ENCODE measurements at places on chromosomes 5 and 9. TPM values are rescaled to one million over a fixed set of nuclear protein-coding genes. Genes with fewer than 3 reads are reported as not detected.

Gene C5orf52
- polyA plus RNA-seq, result not detected

Gene FYB1
- 4.7 TPM for polyA plus RNA-seq

Gene PCDHGC4
- polyA plus RNA-seq, result 4.4 TPM

Gene RPP25L
- 22.5 TPM for polyA plus RNA-seq

Gene HTR1A
- not detected for polyA plus RNA-seq

Gene AGXT2
- 45.6 TPM for polyA plus RNA-seq

DNA sequence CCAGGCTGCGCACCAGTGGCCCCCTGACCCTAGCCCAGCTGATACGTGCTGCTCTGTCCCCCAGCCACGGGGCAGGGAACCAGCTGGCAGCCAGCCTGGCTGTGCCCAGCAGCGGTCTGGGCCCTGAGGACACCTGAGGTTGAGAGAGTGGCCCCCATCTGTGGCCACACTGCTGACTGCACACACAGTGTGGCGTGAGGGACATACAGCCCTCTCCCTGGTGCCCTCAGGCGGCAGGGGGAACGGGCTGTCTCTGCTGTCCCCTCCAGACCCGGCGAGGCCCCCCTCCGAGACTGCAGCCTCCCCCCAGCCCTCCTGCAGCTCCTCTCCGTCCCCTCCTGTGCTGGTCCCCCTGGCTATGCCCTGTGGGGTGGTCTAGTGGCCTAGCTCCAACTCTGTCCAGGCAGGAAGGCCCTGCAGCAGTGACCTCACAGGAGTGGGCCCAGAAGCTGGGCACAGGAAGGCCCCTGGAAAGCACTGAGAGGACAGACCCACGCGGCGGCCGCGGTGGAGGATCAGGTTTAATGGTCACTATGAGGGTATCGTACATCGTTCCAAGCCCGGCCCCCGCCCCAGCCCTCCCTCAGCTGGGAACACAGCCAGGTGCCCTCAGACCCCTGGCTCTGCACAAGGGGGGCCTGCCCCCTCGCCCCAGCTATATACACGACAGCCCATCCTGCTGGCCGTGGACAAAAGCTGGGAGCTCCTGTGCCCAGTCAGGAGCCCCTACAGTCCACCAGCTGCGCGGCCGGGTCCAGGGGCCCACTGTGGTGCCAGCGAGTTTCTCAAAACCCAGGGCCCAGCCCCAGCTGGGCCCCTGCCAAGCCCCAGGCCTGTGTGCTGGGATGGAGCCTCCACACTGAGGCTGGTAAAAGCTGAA, 6.8 kb upstream of the ENTPD8 start:
- no peak for DNase-seq

- DNase-seq, result no peak
Measured at GRCh38 chr5:29662876-29663275, 1530.6 kb upstream of the CDH6 start.

DNA sequence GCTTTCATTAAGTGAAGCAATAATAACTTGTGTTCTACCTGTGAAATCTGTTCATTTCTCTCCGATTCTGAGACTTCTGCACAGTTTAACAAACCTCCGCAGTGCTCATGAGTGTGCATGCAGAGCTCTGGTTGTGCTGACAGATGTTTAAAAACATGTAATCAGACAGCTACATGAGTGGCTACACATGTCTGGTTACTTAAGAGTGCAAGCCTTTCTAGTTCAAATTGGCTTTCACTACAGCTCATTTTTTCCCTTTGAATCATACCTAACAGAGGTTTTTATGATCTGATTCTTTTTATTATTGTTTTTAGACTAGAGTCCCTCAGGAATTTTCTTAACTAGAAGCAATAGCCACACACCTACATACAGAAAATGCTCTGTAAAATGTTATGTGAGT, 310.2 kb downstream of the ARRDC3 start:
- no peak for DNase-seq

DNA sequence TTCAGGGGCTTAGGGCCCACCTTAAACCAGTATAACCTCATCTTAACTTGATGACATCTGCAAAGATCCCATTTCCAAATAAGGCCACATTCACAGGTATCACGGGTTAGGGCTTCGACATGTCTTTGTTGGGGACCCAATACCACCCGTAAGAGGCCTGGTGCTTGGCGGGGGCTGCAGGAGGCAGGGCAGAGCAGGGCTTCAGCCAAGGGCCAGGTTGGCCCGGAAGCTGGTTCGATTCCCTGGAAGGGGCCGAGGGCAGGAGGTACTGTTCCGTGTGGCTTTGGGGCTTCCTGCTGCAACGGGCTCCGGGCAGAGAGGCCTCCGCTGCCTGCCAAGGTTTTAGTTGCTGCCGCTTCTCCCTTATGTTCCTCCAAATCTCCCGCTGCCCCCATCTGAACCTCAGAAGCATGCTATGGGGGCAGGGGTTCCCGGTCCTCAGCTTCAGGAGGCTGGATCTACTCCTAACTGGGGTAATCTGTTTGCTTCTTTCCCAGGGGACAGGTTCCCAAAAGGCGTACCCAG, 29.8 kb downstream of the MED10 start:
- DNase-seq, result no peak

DNA sequence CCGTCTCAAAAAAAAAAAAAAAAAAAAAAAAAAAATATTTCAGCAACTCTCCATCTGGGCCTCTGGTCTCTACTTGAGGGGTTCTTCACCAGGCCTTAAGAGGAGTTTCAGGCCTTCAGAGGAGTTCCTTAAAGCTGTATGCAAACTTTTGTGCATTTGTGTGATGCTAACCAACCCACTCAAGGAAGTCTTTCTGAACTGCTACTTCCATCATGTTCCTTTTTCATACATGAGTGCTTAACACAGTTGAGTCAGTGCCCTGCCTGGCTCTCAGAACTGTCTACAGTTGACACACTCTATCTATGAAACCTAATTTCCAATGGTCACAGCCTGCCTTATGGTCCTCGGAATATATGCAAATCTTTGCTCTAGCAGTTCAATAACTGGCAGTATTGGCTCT, 146.5 kb downstream of the MEF2C start:
- DNase-seq, result no peak

- DNase-seq, result no peak
Measured at GRCh38 chr9:12737871-12738270, 36.9 kb upstream of the LURAP1L start.

GRCh38 chr5:125970631-125971307, 452.4 kb upstream of the GRAMD2B start:
- no peak for DNase-seq

DNA sequence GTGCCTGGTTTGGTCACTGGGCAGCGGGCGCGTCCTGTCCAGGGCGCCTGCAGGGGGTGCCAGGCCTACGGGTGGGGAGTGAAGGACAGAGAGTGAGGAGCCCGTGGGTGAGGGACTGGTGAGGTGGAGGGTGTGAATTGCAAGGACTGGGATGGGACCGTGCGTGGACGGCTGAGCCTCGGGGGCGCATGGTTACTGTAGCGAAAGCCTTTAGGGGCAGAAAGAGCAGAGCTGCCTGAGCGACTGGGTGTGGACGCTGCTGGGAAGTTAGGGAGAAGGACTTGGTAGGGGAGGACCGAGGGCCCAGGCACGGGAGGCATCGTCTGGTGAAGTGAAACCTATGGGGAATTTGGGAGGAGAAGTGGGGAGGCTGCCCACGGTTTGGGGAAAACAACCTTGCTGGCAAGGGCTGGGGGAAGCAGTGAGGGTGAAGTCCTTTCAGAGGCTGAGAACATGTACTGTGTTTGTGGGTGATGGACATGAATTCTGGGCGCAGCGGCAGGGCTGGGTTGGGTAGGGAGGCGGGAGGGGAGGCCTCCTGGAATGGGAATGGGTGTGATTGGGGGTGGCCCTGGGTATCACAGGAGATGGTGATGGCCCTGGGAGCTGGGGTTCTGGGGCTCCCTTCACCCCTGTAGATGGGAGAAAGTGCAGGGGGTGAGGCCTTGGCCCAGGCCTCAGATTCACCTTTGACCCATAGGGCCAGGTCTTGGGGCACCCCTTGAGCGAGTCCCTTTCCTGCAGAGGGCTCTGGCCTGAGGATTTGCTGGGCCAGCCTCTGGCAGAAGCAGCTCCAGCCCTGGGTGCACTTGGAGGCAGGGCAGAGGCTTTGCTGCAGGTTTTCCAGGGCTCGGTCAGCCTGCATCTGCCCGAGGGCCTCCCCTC, 1.7 kb upstream of the TOR4A start:
- no peak for DNase-seq

DNA sequence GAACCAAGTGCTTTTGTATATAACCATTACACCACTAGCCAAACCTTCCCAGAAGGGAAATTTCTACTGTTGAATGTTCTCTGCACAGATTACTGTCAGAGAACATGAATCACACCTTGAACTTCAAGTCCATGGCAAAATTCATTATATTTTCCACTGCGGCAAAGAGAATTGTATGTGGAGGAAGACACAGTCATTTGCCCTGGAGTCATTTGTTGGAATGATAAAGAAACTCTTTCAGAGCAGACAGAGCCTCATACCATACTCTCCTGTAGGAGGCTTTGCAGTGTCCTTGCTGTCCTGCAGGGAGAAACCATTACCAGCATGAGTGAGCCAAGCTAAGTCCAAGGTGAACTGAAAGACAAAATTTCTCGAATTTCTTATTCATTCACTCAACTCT, 369.0 kb downstream of the ARHGEF28 start:
- DNase-seq, result no peak

DNA sequence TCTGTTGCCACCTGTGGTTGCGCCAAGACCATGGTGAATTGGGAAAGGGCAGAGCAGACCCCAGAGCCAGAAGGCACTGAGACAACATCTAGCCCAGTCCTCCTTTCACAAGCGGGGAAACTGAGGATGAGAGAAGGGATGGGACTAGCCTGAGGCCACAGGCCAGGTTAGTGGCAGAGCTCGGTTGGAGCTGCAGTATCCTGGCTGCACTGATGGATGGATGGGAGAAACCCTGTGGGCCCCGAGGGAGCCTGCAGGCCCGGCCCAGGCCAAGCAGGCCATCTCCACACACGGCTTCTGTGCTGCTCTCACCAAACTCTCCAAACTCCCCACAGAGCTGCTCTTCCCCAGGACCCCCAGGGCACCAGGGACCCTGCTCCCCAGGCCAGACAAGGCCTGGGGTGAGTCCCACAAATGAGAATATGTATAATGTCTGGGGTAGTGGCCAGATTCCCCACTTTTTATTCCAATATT, 60.2 kb downstream of the TSTD2 start:
- no peak for DNase-seq

- no peak for DNase-seq
Measured at GRCh38 chr9:78539188-78539587, 242.3 kb downstream of the PSAT1 start.

DNA sequence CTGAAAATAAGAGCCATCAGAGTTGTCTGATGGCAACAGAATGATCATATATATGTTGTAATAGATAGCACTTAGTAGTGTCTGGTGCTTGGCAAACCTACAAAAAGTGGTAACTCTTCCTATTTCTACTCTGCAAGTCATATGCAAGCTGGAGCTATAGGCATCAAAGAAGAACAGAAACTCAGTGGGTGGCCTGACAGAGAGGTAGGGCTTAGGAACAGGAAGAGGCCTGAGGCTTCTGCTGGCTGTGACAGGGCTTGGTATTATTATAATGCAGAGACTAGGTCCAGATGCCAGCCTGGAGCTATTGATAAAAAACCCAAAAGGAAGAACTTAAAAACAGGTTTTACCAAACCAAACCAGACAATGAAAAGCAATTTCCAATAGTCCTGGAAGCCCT, 4.4 kb upstream of the DIAPH1 start:
- DNase-seq, result no peak

- no peak for DNase-seq
Measured at GRCh38 chr9:127525401-127526188, 74.3 kb downstream of the LRSAM1 start.

DNA sequence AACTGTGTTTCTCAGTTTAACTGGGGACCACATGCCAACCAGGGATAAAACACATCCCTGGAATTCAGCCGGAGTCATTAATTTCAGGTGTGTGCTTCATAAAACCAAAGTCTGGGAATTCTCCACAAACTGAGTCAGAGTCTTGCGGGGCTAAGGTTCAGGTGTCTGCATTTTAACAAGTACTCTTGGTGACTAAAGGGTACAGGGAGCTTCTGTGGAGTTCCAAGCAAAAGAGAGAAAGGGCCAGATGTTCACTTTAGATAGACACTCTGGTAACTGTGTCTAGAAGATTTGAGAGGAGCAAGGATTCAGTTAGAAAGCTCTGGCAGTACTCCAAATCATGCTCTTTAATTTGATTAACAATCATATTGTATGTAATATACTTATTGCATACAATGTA, 4.0 kb downstream of the NADK2 start:
- DNase-seq, result no peak

GRCh38 chr5:58241389-58241788, 218.5 kb downstream of the PLK2 start:
- DNase-seq, result no peak

DNA sequence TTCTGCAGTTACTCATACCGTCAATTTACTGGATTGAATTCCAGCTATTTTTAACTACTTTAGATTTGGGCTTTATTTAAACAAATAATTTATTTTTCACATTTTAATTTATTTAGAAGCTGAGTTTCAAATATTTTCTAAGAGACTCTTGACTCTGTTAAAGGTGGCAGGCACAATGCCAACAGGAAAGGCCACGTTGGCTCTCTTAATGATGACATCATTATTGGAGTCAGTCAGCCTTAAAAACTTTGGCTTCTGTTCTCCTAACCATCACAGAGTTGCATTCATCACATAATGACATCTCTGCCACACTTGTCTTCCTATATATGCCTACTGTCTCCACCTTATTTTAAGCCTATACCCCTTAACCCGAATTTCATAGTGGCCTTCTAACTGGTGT, 172.3 kb upstream of the PLPPR1 start:
- no peak for DNase-seq

DNA sequence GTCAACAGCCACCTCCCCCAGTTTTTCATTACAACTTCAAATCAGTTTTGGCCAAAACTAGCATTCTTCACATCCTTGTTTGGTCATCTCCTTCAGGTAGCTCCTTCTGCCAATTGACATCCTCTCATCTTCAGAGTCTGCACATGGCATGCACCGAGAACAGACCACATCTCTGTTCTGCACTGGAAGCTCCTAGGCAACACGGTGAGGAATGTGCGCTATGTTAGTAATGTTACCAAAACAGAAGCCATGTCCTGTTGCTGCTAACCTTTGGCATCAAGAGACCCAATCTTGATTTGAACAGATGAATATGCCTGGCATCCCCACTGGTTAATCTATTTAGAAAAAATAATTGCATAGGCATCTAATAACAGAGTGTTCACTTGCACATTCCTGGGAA, 5.1 kb upstream of the HK3 start:
- no peak for DNase-seq

DNA sequence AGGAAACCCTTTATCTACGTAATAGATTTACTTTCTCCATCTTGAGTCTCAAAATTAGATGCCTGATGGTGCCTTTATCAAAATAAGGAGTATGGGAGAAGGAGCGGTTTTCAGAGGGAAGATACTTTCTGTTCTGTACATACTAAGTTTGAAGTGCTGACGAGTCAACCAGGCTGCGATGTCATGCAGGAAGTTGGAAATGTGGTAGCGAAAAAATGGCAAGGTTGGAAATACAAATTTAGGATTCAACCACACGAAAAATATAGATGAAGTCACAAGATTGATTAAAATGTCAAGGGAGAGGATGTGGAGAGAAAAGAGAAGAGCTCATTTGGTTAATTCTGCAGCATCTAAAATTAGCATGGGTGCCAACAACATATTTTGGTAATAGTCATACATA, 129.5 kb downstream of the FOXD1 start:
- DNase-seq, result no peak

GRCh38 chr9:34993502-34994259, 4.1 kb downstream of the DNAJB5 start:
- no peak for DNase-seq

GRCh38 chr5:38515092-38515491, 41.4 kb downstream of the LIFR start:
- DNase-seq, result no peak

- no peak for DNase-seq
Measured at GRCh38 chr9:93164085-93164484, 19.9 kb upstream of the WNK2 start.
